Fibroblast of skin of back (primary cell): ENCODE measurements at places on chromosomes 12 and 14.

DNA sequence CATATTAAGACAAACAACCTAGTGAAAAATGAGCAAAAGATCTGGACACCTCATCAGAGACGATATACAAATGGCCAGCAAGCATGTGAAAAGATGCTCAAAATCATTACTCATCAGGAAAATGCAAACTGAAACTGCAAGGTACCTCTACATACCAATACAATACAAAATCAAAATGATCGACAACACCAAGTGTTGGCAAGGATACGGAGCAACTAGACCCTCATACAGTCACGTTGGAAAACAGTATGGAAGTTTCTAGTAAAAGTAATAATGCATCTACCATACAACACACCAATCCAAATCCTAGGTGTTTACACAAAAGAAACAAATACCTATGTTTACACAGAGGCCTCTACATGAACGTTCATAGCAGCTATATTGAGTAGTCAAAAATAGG is 99.9 kb downstream of the IPO8 start:
- DNase-seq: no peak

- DNase-seq: no peak
Observed at GRCh38 chr12:76719171-76720041, 44.5 kb upstream of the ZDHHC17 start.

GRCh38 chr12:122026706-122027333 is 5.1 kb downstream of the BCL7A start:
- DNase-seq: no peak

- peak; percentile 61 for DNase-seq
Observed at GRCh38 chr12:3097186-3097804, 20.1 kb downstream of the TSPAN9 start.

DNA sequence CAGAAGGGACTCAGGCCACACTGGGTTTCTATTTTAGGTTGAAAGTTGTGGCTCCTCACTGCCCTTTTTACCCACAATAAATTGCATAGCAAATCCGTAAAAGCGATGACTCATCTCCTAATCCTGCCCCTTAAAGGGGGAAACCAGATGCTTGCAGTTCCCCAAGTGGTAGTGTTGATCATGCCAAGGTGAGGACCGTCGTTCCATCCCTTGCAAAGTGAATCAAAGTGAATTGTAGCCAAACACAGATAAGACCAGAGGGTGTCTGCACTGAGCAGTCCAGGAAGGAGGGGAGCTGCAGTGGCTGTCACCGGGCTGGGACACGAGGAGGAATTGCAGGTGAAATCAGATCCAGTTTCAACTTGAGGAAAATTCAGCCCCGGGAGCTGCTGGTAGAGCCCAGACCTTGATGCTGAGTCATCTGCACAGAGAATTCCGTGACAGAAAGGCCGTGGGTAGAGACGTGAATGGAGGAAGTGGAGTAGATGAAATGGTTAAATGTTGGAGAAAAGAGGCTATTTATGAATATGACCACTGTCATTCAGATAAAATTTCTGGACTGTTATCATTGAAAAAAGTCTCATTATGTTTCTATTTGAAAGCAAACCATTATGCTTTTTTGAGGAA is 44.2 kb upstream of the MMP17 start:
- DNase-seq: peak; percentile 89

GRCh38 chr12:109462868-109463692 is 14.0 kb downstream of the KCTD10 start:
- peak; percentile 99 for DNase-seq

DNA sequence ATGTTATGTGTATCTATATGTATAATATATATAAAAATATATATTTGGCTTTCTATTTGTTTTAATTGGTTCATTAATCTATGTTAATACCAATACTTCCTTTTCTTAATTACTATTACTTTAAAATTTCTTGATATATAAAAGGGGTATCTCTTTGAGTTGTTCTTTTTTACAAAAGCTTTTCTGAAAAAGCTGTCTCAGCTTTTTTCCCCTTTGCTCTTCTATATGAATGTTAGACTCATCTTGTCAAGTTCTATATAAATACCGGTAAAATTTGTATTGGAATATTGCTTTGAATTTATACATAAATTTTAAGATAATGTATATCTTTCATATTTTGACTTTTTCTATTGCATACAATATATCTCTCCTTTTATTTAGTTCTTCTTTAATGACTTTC is 139.8 kb upstream of the FOXG1 start:
- no peak for DNase-seq

DNA sequence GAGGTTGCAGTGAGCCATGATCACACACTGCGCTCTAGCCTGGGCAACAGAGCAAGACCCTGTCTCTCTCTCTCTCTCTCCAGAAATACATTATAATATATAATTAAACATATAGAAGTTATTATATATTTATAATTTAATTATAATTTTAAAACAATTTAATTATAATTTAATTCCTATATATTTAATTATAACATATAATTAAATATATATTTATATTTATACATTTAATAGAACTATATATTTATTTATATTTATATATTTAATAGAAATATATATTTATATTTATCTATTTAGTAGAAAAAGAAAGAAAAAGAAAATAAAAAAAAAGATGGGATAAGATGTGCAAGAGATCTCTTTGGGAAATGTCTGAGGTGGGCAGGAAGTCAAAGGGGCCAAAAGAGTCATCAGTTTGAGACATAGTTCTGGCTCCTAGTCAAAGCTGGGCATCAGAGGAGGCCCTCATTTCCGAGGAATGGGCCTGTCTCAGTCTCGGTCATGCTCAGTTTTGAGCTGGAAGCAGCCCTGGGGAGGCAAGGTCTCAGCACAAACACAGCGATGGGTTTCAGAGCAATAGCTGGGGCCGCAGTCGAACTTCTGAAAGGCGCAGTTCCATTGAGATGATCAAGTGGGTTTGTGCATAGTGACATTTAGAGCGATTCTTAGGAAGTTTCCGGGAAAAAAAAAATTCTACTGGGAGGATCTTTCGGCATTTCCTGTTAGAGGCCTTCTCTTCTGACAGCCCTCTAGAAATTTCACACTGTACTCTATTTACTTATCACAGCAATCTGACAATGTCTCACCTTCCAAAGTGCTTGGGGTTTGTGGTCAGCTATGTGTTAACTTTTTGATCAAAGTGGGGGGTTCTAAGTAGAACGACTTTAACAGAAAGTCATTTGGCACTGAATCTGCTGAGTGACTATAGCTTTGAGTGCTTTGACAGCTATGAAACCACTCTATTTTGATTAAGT is 58.7 kb upstream of the GZMB start:
- no peak for DNase-seq

- no peak for DNase-seq
Observed at GRCh38 chr14:52081964-52082363, 13.1 kb upstream of the NID2 start.

- DNase-seq: no peak
Observed at GRCh38 chr14:22407033-22407432, 182.0 kb downstream of the DAD1 start.

GRCh38 chr12:41552588-41552987 is 364.5 kb downstream of the PDZRN4 start:
- DNase-seq: peak; percentile 0

- DNase-seq: peak; percentile 80
Observed at GRCh38 chr14:61573748-61574513, 121.4 kb upstream of the HIF1A start.

- no peak for DNase-seq
Observed at GRCh38 chr12:77537663-77538062, 293.0 kb upstream of the NAV3 start.

- DNase-seq: no peak
Observed at GRCh38 chr12:85588221-85588620, 248.0 kb downstream of the RASSF9 start.

DNA sequence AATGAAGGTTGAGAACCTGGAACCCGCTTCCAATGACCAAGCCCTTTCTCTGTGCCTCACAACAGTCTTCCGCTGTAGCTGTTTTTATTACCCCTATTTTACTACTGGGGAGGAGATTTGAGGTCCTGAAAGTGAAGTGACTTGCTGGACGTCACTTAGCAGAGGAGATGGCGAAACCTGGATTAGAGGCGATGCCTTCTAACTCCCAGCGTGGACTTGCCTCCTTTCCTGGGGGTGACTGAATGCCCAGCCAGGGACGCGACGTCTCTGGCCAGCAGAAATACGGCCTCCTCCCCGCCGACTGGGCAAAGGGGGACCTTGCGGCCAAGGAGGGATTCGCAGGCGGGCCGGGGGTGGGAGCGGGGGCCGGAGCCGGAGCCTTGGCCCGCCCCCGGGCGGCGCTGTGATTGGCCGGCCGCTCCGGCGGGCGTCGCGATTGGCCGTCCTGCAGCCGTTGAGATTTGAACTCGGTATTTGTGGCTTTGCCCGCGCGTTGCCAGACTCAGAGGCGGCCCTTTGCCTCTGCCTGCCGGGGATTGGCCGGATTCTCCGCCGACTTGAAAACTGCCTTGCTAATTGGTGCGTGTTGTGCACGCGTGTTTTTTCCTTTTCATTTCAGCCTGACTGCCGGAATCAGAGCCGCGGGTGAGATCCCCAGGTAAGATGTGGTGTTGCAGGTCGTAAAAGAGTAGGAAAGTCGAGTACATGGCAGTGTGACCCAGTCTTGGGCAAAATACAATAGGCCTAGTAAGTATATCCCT is at the start of gene NCAPD2:
Gene NCAPD2 (plus strand): TSS at position 606 of the 761 bp plus-strand sequence. CDS start 997 bp downstream, outside the sequence.
- peak; percentile 97 for DNase-seq

DNA sequence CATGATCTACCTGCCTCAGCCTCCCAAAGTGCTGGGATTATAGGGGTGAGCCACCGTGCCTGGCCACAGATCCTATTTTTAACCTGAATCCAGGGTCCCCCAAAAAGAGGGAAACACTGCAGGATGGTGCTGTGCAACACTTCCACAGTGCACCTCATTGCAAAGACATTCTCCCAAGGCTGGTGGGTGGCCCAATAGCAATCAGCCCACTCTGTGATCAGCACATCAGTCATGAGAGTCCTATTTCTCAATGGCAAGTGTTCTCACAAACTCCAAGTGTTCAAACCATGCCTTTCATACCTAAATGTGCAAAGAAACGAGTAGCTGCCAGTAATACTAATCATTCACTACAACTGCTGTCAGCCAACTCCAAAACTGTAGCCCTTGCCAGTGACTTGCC is 612.9 kb downstream of the CCER1 start:
- no peak for DNase-seq

- peak; percentile 53 for DNase-seq
Observed at GRCh38 chr12:79689477-79690141, 1.2 kb downstream of the PAWR start.

DNA sequence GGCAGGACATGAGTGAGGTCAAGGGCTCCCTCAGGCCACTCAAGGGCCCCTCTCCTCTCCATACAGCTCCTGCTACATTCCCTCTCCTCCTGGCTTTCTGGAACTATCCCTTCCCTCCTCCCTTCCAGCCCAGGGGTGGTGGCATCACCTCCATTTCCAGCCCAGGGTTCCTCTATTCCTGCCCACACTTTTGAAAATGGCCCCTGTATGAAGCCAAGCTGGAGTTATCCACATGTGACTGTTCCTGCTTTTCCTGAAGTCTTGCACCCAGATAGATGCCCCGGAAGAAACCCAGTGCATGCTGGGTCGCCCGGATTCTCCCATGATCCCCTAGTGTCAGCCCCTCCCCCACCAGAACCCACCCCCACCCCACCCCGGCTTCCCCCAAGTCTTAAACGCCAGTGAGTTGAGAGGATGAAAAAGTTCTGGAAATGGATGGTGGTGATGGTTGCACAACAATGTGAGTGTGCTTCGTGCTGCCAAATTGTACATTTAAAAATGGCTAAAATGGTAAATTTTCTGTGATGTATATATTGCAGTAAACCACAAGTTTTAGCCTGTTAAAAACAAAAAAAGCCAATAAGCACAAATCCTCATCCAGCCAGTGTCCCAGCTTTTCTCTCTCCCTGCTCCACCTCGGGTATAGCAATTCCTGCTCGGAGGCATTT is 136.9 kb downstream of the SCARB1 start:
- no peak for DNase-seq

DNA sequence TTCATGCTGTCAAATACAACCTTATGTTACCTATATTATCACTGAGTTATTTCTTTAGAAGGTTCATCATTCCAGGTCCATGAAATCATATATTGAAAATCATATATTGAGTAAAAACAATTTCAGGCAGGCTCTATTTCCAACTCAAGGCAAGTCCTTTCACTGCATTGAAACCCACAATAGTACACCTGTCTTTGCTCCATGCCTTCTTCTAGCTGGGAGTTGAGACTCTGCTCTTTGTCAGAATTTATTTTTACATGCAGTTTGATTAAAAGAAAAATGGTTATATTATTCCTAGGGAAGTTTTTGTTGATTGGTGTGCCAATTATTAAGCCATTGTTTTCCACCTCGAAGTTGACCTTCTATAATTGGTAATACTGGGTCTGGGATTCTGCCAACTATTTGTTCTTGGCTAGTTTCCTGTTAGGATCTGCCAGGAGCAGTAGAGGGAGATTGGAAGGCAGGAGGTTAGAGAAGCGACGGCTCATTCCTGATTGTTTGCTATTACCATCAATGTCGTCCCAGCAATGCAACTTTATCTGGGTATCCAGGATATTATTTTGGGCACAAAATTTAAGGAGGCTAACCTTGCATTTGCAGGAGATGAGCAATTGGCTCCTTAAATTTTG is 79.5 kb upstream of the MIS18BP1 start:
- no peak for DNase-seq

- no peak for DNase-seq
Observed at GRCh38 chr12:18629445-18629844, 108.4 kb downstream of the PLCZ1 start.

DNA sequence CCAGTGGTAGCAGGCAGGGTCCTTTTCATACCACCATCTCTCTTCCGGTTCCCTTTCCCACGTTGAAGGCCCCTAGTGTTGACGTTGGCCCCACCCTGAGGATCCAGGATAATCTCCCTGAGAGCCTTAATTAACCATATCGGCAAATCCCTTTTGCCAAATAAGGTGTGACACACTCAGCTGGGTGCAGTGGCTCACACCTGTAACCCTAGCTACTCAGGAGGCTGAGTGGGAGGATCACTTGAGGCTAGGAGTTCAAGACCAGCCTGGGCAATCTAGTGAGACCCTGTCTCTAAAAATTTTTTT is 2.8 kb upstream of the TMEM119 start:
- no peak for DNase-seq

- DNase-seq: no peak
Observed at GRCh38 chr14:33720284-33720787, 230.5 kb downstream of the EGLN3 start.

DNA sequence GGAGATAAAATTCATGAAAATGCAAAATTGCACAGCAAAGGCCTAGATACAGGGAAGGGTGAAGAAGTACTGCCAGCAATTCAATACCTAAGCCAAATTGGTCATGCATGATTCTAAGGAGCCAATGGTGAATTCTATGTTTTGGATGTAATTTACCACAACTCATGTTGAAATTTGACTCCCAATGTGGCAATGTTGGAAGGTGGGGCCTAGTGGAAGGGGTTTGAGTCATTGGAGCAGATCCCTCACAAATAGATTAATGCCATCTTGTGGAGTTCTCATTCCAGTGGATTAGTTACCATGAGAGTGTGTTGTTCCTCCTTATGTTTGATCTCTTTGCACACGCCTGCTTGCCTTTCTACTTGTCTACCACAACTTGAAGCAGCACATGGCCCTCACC is 194.0 kb upstream of the ALG10 start:
- no peak for DNase-seq
